ENCODE measurements at places on chromosomes 13 and 19.

DNA sequence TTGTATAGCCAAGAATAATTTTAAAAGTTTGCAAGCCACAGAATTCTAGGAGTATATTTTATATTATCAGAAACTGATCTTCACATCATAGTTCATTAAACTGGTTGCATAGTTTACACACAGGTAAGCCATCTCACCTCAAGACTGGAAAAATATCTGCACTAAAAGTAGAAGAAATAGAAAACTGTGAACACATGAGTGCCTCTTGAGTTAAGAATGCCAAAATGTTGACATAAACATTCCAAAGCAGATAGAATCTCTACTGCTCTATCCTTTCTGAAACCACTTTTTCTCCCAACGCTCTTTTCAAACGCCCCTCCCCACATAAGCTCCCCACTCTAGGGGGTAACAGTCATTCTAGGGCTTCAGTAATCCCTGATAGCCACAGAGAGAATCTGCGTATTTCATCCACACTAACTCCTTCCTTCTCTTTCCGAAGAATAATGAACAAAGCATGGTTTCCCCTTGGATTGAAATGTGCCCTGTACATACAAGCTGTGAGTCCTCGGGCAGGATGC, 201.5 kb downstream of the IRS2 start:
- no peak for DNase-seq

GRCh38 chr19:17765069-17765618, 13.9 kb downstream of the FCHO1 start:
- no peak for DNase-seq

DNA sequence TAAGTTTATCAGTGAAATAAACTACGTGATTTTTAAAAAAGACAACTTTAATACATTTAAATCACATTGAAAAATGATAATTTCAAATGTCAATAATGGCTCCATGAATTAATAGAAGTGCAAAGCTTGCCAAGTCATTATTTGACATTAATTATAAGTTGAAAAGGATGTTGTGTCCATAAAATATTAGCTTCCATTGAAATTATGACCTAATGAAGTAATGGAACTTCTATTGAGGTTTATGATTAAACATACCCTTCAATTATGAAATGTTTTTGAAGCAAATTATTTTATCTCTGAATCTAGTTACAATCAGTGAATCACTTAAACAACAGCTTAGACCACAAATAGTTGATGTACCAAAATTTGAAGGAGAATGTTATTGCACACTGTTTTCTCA, 144.2 kb downstream of the SLITRK6 start:
- no peak for DNase-seq

DNA sequence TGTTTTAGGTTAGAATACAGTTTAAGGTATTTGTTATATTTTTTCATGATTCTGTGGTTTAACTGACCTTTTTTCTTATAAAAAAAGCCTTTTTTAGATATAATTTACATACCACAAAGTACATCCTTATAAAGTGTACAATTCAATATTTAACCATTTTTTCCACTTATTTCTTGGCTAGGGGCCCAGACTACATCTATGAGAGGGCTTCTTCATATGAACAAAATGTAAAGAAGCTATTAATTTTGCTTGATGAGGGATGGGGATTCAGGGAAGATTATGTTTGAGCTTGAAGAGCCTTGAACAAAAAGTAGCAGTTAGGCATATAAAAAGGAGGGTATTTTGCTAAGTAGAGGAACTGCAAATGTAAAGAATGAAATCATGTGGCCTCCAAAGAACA, 2.2 kb downstream of the CCDC122 start:
- DNase-seq = no peak

- no peak for DNase-seq
These were observed 17.2 kb upstream of the RNASEH2B start for GRCh38 chr13:50892210-50892944.

GRCh38 chr19:56639217-56639616, 3.7 kb upstream of the SMIM17 start:
- no peak for DNase-seq

DNA sequence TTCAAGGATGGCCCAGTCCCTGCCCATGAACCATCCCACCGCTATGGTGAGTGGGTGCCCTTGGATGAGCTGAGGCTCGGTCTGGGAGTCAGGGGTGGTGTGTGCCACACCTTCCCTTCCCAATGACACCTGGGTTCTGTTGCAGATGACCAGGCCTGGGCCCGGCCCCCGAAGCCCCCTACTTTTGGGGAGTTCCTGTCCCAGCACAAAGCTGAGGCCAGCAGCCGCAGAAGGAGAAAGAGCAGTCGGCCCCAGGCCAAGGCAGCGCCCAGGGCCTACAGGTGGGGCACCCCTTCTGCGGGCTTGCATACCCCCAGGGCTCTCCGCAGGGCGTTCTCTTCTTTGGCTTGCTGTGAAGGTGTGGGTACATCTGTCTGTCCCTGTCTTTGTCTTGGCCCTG, 4.3 kb upstream of the INAFM1 start:
- no peak for DNase-seq

- DNase-seq = no peak
These were observed 6.4 kb downstream of the ZNF551 start for GRCh38 chr19:57688011-57688763.

DNA sequence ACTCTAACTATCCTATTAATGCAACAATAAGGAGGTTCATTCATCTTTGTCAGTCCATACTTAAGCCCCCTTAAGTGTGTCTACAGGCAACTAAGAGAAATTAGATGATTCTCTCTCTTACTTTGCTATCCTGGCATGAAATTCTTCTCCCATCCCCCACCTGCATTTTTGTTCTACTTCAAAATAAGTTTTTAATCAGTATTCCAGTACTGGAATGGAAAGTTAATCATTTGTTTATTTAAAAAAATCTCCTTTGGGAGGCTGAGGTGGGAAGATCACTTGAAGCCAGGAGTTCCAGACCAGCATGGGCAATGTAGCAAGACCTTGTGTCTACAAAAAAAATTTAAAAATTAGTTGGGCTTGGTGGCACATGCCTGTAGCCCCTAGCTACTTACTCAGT, 222.1 kb downstream of the MZT1 start:
- DNase-seq = no peak

- no peak for DNase-seq
These were observed 4.5 kb downstream of the SAE1 start for GRCh38 chr19:47135156-47135555.

DNA sequence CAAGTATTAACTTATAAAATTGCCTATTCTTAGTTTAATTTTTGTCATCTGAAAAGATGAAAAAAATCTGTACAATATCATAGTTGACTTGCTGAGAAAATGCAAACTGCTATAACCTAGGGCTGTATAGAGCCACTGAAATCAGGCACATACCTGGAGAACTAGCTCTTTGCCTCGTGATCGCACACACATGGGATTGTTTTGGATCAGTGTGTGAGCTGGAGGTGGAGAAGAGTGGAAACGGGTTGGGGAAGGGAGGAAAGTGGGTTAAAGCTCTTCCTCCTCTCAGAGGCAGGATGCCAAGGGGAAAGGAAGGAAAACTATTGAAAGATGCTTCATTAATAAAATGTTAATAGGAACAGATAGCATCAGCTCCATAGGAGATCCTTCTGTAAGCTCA, 2.7 kb downstream of the MTUS2 start:
- no peak for DNase-seq

- DNase-seq = peak; percentile 88
These were observed 45.4 kb downstream of the SMIM24 start for GRCh38 chr19:3434630-3435553.

DNA sequence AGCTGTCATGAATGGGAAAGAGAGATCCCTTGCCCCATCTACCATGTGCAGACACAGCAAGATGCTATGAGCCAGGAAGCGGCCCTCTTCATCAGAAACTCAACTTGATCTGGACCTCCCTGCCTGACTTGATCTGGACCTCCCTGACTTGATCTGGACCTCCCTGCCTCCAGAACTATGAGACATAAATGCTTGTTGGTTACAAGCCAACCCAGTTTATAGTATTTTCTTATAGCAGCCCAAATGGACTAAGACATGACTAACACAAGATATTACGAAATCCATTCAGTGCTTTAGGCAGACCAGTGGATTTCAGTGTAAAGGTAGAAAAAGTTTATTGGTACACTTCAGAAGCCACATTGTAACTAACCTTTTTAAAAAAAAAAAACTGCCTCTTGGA, 15.6 kb downstream of the PCID2 start:
- no peak for DNase-seq

- DNase-seq = no peak
These were observed 10.1 kb upstream of the ACER1 start for GRCh38 chr19:6343462-6343861.

DNA sequence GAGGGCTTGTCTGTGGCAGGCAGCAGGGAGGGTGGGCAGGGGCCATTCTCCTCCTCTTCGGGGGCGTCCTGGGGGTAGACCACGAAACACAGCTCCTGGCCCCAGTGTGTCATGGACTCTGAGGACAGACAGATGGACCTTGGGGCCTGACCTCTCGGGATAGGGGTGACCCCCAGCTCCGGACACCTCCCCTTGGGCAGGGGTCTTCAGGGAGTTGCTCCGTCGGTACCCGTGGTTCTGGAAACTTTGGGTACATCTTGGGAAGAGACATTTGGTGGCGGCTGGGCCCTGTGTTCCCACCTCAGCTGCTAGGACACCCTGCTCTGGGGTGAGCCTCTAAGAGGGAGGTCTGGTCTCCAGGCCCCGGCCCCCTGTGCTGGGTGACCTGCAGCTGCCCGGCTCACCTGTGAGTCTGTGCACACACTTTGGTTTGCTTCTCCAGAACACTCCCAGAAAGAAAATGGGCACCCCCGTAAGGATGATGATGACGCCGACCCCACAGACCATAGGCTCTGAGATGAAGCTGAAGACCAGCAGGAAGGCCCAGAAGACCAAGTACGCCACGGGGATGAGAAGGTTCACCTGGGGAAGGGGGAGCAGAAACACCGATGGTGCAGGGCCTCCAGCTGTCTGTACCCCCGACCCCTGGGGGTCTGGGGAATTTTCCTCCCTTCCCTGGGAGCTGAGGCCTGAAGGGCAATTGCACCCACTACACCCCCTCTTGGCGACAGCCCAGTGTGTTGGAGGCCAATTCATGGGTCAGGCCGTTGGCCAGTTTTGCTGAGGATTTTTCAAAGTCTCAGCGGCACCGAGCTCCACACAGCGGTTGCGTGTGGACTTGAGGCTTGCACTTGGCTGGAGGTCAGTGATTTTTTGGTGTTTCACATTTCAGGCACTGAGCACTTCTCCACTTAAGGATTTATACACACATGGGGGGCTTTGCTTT, 15.0 kb downstream of the LRP3 start:
- no peak for DNase-seq

DNA sequence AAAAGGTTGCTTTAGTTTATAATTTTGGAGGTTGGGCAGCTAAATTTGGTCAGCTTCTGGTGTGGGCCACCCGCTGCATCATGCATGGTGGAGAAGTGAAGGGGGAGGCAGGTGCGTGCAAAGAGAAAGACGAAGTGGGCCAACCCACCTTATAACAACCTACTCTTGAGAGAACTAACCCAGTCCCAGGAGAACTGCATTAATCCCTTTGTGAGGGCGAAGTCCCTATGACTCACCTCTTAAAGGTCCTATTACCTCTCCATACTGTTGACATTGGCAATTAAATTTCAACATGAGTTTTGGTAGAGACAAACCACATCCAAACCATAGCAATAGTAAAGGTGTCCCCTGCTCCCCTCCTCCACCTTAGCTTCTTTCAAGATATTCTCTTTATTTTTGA, 7.7 kb upstream of the FGF9 start:
- no peak for DNase-seq

DNA sequence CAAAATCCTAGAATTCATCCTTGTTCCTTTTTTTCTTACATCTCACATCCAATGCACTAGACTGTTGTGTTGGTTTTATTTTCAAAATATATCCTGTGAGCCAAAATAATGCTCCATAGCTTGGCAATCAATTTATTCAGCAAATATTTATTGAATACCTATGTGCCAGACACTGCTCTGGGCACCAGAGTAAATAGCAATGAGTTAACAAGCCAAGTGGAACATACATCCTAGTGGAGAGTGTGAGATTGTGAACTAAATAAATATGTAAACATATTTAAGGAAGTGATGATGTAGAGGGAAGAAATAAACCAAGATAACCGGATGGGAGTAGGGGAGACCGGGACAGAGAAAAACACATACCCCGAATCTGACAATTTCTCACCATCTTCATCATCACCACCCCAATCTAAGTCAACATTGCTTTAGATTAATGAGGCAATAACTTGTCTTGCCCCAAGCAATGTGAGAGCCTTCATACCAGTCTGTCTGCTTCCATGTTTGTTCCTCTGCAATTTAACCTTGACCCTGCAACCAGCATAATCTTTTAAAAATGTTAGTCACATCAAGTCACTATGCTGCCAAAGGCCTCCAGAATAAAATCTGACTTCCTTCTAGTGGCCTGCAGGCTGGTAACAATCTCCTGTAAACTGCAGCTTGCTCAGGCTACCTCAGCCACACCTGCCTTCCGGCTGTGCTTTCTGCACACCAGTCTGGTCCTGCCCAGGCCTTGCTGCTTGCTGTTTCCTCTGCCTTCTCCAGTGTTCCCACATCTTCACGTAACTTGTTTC, 199.2 kb downstream of the DLEU7 start:
- no peak for DNase-seq

GRCh38 chr19:15280915-15281683, 48.9 kb upstream of the EPHX3 start:
- no peak for DNase-seq

DNA sequence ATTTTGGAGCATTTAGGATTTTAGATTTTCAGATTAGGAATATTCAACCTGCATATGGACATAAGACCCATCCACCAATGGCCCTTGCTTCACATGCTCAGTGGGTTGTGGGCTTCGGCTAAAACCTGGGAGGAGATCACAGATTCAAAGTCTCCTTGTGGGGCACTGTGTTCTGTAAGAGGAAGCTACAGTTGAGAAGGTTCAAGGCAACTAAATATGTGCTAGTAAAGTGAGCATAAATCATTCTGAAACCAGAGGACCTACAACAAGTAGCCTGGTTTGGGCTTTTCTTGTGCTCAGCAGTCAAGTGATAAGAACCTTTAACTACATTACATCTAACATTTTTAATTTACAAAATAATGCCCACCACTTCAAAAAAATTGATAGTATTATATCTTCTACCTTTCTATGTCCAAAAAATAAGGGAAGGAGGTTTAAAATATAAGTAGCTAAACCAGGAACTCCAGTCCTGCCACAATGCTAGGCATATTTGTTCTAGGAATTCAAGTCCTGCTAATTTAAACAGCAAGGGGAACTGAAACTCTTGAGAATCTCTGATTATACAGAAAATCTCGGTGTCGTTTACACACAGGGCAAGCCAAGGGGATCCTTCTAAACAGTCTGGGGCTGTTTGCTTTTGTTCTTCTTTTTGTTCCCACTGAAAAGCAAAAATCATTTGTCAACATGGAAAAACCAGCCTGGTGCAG, 36.6 kb downstream of the FOXO1 start:
- no peak for DNase-seq

- no peak for DNase-seq
These were observed 328.4 kb downstream of the SLC7A1 start for GRCh38 chr13:29266756-29267733.

Data from stimulated activated CD8-positive, alpha-beta memory T cell treated with anti-CD3 and anti-CD28 coated beads, Interleukin-4, amount 100 ng/mL, for 1 hour (primary cell).